ENCODE measurements at places on chromosomes 6 and 20. TPM values are rescaled to one million over a fixed set of nuclear protein-coding genes. Genes with fewer than 3 reads are reported as not detected.

- no peak for DNase-seq
Measured at GRCh38 chr6:33634946-33635345, 13.8 kb downstream of the ITPR3 start.

GRCh38 chr6:1322696-1323219 lies 10.9 kb downstream of the FOXQ1 start:
- no peak for DNase-seq

Gene MACROD2
- 4.0 TPM for total RNA-seq

Gene NRSN1
- not detected for total RNA-seq

All from tibial nerve (tissue), 4 donors.